ENCODE measurements at places on chromosomes 3 and 15.

DNA sequence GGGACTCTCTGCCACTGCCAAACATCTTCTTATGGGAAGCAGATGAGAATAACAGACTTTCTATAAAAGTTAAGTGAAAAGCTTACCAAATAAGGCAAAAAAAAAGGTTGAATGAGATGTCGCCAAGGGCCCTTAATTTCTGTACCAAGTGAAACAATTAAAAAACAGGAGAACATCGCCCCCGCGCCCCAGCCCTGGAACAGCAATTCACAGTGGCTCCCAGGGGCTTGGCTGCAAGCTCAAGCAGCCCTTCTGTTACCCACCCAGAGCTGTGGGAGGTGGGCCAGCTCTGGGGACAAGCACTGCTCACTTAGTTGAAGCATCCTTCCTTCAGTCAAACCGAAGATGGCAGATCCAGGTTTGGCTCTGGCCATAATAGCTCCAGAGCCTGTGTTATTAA is 208.0 kb downstream of the ERC2 start:
- no peak for DNase-seq

- DNase-seq = no peak
Measured at GRCh38 chr3:58116985-58117384, 93.8 kb downstream of the DNASE1L3 start.

DNA sequence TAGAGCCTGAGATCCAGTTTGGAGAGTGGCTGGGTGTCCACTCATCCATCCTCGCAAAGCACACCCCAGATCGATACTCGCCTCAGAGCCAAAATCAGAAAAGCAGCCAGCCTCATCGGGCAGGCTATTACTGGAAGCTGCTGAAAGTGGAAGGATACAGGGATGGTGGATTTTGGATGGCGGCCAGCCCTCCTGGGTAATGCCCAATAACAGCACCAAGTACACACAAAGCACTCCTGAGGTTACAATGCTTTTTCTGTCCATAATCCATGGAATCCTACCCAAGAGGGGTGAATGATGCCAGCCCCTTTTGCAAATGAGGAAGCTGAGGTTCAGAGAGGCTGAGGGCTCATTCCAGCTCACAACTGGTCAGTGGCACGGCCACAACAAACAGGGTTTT is 93.1 kb upstream of the SLC6A11 start:
- no peak for DNase-seq

DNA sequence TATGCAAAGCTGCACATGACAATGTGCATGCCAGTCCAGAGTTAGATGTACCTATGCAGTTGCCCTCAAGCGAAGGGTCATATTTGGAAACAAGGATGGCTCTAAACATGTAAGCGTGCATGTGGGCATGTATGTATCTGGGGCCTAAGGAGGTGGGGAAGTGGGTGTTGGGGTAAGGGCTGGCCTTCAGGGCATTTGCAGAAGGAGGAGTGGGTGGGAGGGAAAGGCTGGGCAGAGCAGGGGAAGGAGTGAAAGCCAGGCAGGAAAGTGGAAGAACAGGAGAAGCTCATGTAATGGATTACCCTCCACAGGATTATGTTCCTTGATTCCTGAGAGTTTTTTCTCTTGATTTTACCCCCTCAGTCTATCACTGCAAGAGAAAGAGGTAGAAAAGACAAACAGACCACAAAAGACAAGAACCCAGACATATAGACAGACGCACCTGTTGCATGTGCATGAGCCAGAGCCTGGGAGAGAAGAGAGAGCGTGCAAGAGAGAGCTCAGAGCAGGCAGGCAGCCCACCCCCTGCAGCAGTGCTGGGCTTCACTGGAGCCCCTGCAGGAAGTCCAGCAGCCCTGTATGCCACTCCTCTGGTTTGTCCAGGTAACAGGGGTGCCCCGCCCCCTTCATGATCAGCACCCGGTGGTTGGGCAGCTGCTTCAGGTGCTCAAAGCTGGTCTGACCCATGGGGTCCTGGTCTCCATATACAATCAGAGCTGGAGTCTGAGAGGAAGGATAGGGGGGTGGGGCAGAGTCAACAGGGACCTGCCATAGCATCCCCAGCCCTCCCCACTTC is 1.8 kb upstream of the PCBP4 start:
- DNase-seq = no peak

DNA sequence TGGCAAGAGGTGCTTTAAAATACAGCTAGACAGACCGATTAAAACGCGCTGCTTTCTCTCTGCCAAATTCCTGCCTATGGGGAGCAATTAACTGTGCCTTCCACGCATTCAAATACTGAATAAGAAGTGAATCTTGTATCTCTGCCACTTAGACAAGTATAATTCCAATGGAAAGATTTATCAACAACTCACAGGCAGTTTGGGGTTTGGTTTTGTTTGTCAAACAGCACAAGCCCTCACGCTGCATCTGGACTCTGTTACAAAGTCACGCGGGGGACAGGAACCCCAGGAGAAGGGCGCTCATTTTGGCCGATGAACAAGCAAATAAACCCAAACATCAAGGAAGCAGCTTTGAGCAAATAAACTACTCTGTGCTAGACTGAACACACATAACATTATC is 61.8 kb upstream of the TMCO5A start:
- DNase-seq = no peak

- no peak for DNase-seq
Measured at GRCh38 chr3:154310840-154311239, 13.4 kb downstream of the DHX36 start.

GRCh38 chr15:40409366-40409765 is 3.8 kb downstream of the IVD start:
- DNase-seq = no peak

GRCh38 chr3:80606073-80606472 is 838.3 kb upstream of the ROBO1 start:
- DNase-seq = no peak

GRCh38 chr15:39582286-39582976 is 1.6 kb downstream of the THBS1 start:
- no peak for DNase-seq

DNA sequence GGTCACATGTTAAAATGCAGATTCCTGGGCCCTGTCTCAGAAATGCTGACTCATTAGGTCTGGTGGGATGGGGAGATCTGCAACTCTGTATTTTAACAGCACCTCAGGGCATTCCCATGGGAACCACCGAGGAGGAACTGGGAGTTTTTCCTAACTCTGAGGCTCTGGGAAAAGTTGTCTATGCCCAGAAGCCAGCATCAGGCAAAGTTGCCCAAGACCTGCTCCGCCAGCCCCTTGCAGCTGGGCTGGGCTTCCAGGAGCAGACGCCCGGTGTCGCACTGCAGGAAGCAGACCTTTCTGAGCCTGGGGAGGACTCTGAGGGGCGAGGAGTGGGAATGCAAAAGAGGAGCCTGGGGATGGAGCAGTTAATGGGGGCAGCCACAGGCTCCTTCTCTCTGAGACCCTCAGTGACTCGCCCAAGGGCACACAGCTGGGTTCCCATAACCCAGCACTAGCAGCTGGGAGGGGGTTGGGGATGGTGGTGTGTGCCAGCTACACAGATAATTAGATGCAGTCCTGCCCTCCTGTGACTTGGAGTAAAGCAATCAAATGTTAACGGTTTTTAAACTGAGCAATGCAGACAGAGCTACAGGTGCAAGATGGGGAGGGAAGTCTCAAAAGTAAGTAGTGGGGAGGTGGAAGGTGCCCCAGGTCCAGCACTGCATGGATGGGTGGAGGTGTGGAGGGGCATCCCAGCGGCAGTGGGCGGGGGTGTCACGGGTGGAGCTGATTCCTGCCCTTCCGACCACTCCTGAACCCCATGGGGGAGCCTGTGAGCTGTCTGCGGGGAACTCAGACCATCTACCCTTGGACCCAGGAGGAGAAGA is 100.4 kb downstream of the LSM3 start:
- no peak for DNase-seq

DNA sequence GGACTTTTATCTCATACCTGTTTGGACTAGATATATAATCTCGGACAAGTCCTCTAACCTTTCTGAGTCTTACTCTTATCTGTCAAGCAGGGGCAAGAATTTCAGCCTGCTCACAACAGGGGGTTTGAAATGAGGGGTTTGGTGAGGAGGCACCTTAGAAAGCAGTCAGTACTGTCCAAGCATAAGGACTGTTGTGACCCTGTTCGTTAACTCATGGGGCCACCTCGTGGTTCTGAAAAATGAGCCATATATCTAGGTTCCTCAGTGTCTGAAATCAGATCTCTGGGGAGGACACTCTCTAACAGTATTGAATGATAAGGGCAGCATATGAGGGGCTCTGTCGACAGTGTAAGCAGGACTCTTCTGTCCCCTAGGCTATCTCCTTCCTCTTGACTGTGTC is 7.2 kb upstream of the TIMP4 start:
- no peak for DNase-seq

- DNase-seq = no peak
Measured at GRCh38 chr15:63196842-63197241, 7.4 kb downstream of the RAB8B start.

DNA sequence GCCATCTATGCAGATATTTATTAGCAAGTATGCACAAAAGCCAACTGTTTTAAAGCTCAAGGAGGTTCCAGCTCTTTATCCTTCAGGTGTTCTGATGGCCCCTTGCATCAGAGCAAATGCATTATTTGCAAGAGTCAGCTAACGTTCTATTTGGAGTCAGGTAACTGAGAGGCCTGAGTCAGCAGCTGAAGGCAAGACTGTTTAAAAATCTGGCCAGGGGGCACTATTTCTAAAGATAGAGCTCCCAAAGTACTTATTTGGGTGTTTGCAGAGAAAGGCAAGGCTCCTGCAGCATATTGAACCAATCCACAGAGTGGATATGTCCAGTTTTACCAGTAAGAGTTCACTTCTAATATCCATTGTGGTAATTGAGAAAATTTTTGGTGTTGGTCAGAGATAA is 146.1 kb downstream of the LRTM1 start:
- DNase-seq = no peak

GRCh38 chr3:47791193-47791855 is 9.6 kb upstream of the SMARCC1 start:
- DNase-seq = no peak

- DNase-seq = no peak
Measured at GRCh38 chr3:152556731-152557254, 278.1 kb upstream of the P2RY1 start.

DNA sequence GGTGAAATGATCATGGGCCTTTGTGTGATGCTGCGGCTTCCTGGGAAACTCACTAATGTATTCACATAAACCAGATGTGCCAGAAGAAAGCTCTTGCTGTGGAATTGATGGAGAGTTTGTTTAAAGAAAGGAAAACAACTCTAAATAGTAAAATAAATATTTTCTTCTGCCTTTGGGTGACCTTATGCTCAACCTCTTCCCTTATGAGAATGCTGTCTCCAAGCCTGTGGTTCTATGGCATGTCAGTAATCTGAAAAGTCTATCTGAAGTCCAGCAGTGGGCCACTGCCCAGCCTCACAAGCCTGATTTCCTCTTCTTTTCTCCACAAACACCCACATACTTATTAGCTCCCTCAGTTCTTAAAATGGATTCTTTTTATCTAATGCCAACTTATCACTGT is 49.9 kb upstream of the PHLDB2 start:
- no peak for DNase-seq

DNA sequence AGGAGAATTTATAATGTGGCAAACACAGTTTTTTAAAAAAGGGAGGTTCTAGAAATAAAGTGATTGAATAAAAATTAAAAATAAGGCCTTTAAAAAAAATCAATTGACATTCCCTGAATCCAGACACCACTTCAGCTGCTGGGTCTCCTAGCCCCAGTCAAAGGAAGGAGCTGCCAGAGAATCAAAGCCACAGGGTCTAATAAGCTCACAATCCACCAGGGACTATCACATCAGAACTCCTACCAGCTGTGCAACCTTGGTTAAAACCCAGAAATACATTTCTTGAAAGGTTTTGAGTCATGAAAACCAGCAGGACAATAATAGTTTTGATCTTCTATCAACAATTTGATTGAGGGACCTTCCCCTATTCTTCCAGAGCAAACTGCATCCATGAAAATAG is 134.5 kb downstream of the MECOM start:
- DNase-seq = no peak

DNA sequence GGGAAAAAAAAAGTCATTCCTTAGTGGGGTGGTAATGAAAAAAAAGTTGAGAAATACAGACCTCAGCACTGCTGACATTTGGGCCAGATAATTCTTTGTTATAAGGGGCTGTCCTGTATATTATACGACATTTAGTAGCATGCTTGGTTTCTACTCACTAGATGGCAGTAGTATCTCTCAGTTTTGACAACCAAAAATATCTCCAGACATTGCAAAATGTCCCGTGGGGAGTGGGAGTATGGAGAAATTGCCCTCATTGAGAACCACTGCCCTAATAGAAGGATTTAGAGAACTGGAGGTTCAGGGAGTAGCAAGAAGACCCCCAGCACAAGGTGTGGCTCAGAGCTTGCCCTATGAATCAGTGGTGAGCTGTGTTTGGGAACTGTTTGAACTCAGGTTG is 28.6 kb upstream of the TEX264 start:
- DNase-seq = no peak

DNA sequence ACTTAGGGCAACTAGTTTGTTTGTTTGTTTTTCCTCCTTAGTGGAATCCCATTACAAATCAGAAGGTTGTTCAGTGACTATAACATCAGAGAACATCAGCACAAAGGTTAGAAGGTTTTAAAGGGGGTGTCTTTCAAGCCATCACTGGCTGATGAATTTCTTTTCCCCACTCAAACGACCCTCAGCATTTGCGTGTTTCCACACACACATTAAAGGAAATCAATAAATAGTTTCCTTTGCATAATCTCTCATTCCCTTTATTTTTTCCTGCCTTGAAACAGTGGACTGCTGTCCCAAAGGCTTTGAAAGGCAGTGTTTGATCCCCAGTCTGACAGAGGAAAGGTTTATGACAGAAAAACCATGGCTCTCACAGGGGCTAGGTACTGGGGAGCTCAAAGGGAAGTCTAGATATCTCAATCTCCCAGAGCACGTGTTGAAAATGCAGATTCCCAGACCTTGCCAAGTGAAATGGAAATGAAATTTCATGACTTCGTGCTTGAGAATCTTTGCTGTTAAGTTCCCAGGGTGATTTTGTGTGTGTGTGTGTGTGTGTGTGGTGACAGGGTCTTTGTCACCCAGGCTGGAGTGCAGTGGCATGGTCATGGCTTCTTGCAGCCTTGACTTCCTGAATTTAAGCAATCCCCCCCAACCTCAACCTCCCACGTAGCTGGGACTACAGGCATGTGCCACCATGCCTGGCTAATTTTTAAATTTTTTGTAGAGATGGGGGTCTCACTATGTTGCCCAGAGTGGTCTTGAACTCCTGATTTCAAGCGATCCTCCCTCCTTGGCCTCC is 2.2 kb upstream of the INTS14 start:
- no peak for DNase-seq

GRCh38 chr3:191085091-191085490 is 114.0 kb upstream of the OSTN start:
- no peak for DNase-seq

- no peak for DNase-seq
Measured at GRCh38 chr3:47197287-47197686, 33.4 kb upstream of the SETD2 start.

- no peak for DNase-seq
Measured at GRCh38 chr3:177357352-177358090, 160.2 kb upstream of the TBL1XR1 start.
